Glomerular endothelial cell (primary cell): ENCODE measurements at places on chromosomes 5 and 9. TPM values are rescaled to one million over a fixed set of nuclear protein-coding genes. Genes with fewer than 3 reads are reported as not detected.

GRCh38 chr5:173163219-173163618 is 18.9 kb downstream of the BNIP1 start:
- no peak for DNase-seq

The PHF24 gene
- 0.06 TPM in 1 of 2 replicates, not detected in the other for total RNA-seq

- DNase-seq: no peak
Observed at GRCh38 chr5:41908374-41909079, 4.4 kb downstream of the RIMOC1 start.

The CCNJL gene
- total RNA-seq: 18.5 and 23.2 TPM in 2 replicates

GRCh38 chr5:148011398-148012137 is 52.2 kb upstream of the SPINK5 start:
- DNase-seq: no peak

DNA sequence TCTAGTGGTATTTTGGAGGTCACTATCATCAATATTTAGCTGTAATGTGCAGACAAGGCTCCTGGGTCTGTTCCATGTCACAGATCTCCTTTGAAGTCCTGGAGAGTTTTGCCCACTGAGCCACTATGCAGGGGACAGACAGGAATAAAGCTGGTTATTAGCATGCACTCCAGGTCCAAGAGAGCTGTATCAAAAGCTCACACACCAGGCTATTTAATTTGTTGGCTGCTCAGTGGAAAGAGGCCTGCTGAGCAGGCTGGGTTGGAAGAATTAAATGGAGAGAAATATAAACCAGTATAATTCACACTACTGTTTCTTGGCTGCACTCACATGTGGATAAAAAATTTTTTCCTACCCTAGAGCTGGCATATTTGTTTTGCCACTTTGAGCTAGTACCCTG is 113.8 kb upstream of the TAF11L2 start:
- DNase-seq: no peak

GRCh38 chr5:14212838-14213237 is 69.7 kb downstream of the TRIO start:
- DNase-seq: no peak

The NME5 gene
- total RNA-seq: 1.4 and 5.8 TPM in 2 replicates

- no peak for DNase-seq
Observed at GRCh38 chr9:132141344-132141947, 20.4 kb upstream of the NTNG2 start.

GRCh38 chr9:663541-663940 is 178.0 kb upstream of the DMRT1 start:
- DNase-seq: no peak

DNA sequence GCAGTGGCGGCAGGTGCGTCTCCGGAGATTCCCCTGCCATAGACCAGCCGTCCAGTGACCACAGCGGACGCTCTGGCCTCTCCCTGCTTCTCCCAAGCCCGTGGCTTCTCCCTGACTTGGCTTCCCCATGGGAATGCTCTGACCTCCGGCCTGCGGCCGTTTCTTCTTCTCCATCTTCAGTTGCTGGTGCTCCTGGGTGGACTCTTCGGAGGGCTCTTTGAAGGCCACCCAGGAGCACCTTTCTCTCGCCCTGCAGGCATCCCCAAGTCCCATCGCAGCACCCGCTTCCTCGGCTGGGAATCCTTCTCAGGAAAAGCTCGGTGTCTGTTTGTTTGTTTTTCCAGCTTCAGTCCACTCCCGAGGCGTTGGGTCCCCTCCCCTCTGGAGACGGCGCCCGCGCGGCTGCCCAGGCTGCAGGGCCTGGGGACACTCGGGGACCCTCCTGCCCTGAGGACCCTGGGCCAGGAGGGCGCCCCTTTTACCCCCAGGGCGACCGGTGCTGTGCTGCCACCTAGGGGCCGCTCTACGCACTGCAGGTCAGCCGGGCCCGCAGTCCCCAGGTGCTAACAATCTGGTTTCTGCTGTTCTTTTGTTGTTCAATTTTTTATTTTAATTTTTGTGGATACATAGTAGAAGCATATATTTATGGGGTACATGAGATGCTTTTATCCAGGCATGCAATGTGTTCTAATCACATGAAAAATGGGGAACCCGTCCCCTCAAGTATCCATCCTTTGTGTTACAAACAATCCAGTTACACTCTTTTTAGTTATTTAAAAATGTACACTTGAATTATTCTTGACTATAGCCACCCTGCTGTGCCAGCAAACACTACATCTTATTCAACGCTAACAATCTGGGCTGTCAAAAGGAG is 197.9 kb upstream of the ADAMTS16 start:
- no peak for DNase-seq

DNA sequence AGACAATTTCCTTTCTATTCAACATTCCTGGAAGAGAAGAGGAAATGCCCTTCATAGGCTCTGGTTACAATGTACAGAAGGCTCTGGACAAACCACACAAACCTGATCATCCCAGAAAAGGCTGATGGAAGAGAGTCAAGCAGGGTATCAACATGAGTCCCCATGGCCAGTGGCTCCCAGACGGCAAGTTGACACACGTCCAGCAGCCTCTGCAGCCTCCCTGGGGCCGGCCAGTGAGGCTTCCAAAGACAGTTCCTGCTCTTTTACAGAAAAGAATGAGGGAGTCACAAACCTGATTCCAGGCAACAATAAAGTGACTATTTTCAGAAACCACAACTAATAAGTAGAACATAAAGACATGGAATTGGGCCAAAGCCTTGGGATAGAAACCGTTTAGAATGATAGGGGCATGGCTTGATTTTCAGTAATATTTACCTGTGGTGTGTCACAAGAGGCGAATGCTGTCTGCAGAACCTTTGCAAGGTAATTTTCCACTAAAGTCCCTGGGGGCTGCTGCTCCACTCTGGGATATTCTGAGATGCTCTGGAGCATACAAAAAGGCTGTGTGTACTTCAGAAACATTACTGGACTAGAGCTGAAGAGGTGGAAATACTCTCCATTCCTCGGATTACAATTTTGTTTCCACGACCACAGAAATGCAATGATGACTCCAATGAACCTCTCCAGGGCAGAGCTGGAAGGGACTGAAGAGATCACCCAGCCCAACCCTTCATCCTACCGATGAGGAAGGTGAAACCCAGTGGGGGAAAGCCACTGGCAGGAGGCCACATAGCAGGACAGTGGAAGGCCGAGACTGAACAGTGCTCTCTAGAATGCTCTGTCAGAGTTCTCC is 10.4 kb downstream of the MED27 start:
- DNase-seq: no peak

The JMY gene
- total RNA-seq: 7.5 and 11.2 TPM in 2 replicates

- DNase-seq: no peak
Observed at GRCh38 chr9:70488793-70489105, 74.3 kb upstream of the KLF9 start.

- DNase-seq: no peak
Observed at GRCh38 chr9:28866951-28867350, 1293.7 kb upstream of the C9orf72 start.

DNA sequence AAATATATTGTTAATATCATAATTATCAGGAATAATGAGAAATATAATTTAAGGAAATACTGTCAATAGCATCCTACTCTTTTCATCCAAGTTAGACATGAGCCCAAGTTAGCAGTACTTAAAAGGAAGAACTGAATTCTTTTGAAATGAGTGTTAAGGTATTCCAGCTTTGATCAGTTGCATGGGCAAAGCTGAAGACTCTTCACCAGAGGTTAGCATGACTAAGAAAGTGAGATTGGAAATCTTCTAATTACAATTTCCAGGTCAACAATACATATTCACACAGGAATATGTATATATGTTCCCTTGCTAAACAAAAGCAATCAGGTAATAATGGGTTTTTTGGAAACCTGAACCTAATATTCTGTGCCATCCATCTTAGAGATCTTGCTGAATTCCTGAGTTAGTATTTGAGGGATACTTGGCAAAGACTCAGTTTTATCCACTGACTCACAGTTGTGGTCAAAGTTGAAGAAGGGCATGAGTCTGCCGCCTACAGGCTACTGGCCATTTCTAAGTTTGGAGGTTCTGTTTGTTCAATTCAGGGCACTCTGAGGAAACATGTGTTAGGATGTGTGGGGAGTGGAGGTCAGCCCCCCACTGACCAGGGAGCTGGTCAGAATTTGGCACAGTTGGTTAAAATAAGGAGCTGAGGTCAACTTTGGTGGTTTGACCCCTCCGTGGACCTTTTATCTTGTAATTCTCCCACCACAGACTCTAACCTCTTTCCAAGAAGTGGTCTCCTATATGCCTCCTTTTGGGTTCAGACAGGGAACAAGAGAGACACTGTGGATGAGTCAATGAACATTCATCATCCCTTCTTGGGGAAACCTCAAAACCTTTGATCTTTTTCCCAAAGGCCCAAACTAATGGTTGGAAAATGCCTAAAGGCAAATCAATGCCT is 118.3 kb downstream of the PIK3R1 start:
- DNase-seq: no peak

GRCh38 chr9:111945216-111945615 is 48.6 kb downstream of the UGCG start:
- DNase-seq: no peak

GRCh38 chr9:16062542-16063240 is 509.8 kb downstream of the CCDC171 start:
- no peak for DNase-seq

DNA sequence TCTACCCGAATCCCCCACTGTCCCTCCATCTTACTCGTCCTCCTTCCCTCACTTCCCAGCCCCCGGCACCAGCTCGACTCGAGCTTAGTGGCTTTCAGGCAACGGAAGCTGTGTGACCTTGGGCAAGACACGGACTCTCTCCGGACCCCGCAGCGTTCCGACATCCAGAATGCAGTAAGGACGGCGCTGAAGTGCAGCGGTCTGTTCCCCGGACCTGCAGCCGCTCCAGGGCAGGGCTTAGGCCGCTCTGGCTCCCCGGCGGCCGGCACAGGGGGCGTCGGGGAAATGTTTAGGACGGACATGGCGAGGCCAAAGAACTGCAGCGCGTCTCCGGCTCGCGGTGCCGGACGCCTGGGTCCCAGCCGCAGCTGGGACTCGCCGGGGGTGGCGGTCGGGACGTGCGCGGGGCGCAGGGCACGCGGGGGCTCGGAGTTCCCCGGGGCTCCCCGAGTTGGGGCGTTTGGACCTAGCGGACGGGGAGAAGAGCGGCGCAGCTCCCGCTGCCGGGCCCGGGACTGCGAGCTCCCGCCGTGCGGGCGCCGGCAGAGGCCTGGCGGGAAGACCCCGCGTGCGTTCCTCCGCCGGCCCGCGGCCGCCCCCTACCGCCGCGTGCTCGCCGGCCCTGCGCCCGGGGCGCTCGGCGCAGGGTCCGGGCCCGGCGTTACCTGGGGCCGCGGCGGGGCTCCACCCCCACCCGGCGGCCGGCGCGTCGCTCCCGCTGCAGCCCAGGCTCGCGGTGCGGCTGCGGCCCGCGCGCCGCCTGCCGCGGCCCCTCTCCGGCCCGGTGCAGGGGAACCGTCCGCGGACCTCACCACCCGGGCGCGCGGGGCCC is 5.6 kb upstream of the RNF44 start:
- no peak for DNase-seq

The STING1 gene
- 58.0 and 61.7 TPM in 2 replicates for total RNA-seq

DNA sequence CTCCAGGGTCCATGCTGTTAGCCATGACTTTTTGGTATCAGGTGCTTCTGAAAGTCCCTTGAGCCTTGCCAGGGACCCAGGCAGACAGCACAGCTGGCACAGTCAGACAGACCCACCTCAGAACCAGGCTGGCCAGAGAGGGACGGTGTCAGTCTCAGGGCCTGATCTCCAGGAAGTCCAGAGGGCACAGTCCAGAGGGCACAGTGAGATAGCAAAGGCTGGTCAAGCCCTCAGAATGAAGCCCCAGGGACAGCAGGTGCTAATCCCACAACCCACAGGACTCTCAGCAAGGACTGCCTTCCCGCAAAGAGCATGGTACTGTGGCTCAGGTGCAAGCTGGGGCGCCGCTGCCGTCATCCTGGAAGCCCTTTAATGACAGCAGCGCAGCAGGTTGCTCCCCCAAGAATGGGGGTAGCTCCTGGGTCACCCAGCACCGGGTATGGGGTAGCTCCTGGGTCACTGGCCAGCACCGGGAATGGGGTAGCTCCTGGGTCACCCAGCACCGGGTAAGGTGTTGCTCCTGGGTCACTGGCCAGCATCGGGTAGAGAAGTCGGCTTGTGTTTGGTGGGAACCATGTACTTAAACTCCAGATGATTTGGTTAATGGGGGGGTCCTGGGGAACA is 105.6 kb upstream of the PHYKPL start:
- no peak for DNase-seq

- no peak for DNase-seq
Observed at GRCh38 chr5:139976703-139977102, 66.4 kb downstream of the NRG2 start.

DNA sequence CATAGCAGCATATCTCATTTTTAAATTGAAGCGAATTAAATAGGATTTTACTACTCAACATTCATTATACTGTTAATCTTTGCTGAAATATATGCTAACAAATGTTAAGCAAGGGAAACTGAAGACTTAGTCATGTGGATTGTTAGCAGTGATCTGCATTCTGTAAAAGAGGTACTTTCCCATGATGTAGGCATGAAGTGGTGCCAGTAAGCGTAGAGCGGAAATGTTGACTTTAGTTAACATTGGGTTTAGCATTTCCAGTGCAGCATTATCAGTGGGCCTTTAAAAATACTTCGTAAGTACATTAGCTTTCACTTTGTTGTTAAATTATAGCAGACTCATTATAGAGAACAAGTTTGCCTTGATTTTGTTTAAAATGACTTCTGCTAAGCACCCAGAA is 130.3 kb downstream of the CDC42SE2 start:
- DNase-seq: no peak

DNA sequence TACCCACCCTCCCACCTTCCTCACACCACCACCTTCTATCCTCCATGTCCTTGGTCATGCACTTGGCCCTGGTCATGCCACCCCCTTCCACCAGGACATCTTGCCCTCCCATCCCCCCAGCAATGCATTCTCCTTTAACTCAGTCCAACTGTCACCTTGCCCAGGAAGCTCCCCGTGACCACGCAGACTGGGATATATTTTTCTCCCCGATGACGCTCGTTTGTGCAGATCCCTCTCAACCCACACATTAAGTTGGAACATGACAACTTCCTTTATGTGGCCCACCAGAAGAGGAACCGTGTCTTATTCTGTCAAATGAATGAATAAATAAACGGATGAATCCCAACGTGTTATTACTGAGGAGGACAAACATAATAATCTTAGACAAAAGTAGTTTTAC is 82.8 kb upstream of the TAS2R1 start:
- DNase-seq: no peak
